Mammary microvascular endothelial cell (primary cell): ENCODE measurements at places on chromosomes 6 and 20. TPM values are rescaled to one million over a fixed set of nuclear protein-coding genes. Genes with fewer than 3 reads are reported as not detected.

Gene CASS4
- not detected in 2 replicates for total RNA-seq

Gene VNN1
- 0.20 and 0.69 TPM in 2 replicates for total RNA-seq

Gene EIF6
- total RNA-seq = 195 and 206 TPM in 2 replicates

Gene CDC40
- 14.3 and 16.9 TPM in 2 replicates for total RNA-seq

Gene HLA-DQB2
- not detected in 2 replicates for total RNA-seq
